ENCODE measurements at places on chromosomes 6 and 20.
A peak's percentile ranks its signal among the peaks of the same experiment; 100 is the strongest.

GRCh38 chr6:34196116-34196832 is 40.4 kb upstream of the HMGA1 start:
- peak; percentile 91 for DNase-seq

GRCh38 chr6:163716690-163717089 is 302.2 kb downstream of the QKI start:
- no peak for DNase-seq

- DNase-seq = no peak
These were observed 253.7 kb upstream of the RUNX2 start for GRCh38 chr6:45074439-45074838.

DNA sequence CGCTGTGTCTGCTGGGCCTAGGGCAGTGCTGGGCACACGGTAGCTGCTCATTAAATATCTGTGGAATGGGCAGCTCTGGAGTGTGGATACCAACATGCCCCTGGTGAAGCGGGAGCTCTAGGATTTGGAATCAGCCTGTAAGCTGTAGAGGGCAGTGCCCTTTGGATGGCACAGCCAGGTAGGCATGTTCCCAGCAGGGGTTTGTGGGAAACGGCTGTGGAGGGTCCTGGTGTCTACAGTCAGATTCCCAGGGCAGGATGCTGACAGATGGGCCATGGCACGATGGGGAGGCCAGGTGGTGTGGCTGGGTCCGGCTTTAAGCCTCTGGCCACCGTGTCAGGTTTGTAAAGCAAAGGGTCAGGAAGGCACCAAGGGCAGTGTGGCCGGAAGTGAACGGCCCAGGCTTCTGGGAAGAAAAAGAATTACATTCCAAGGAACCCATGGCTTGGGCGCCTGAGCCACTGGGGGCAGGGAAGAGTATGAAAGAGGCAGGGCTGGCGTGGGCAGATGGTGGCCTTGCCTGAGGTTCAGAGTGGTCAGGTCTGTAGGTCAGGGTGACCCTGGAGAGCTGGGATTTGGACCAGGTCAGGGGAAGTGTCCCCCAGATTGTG is 44.8 kb downstream of the UBE2V1 start:
- no peak for DNase-seq

GRCh38 chr20:20783450-20783849 is 71.0 kb upstream of the RALGAPA2 start:
- no peak for DNase-seq

GRCh38 chr6:13277231-13277630 is 51.1 kb downstream of the TBC1D7 start:
- no peak for DNase-seq

DNA sequence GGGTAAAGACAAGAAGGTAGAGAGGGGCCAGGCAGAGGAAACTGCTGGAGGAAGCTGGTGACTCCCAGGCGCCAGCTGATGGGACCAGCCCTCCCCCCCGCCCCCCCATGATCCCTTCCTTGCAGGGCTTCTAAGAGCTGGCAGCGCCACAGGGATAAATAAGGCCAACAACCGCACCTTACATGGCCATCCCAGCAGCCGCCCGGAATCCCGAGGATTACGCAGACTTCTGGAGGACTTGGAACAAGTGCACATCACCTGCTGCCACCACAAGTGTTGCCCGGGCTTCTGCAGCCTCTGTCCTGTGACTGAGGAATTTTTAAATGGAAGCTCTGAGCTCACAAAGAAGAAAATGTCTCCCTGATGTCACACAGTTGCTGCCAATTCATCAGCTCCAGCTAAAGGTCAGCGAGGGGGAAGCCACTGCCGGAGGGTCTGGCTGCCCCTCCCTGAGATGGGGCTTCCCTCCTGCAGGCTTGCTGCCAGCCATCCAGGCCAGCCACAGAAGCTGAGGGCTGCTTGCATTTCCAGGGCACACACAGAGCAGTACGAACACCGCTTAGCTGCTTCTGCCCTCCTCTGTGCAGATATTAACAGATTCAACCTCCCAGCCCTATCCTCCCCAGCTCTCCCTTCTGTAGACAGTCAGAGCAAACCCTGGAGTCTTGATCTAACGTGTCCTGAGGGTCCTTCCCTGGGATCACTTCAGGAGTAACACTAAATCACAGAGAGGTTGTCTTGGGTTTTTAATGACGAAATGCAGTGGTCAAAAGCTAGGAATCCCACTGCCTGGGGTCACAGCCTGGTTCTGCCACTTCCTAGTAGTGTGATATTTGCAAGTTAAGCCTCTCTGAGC is 38.6 kb upstream of the PIM1 start:
- no peak for DNase-seq

GRCh38 chr20:62554898-62555641 is 79.3 kb upstream of the GATA5 start:
- DNase-seq = no peak

GRCh38 chr6:40302856-40303454 is 284.2 kb downstream of the LRFN2 start:
- DNase-seq = no peak

Measured in activated naive CD4-positive, alpha-beta T cell treated with anti-CD3 and anti-CD28 coated beads, Interleukin-2, amount 50 U/mL, for 16 hours (primary cell).